ENCODE measurements at places on chromosomes 5 and 9. TPM values are rescaled to one million over a fixed set of nuclear protein-coding genes. Genes with fewer than 3 reads are reported as not detected.

Gene INSL4
- total RNA-seq: not detected

Gene PTGS1
- 23.5 TPM for total RNA-seq

Gene TMEM8B
- 21.3 TPM for total RNA-seq

Gene FBXO10
- total RNA-seq: 16.5 TPM

Gene CMBL
- total RNA-seq: 87.6 TPM

Gene KDM3B
- total RNA-seq: 70.8 TPM

Gene CLIC3
- total RNA-seq: not detected

Gene TRIM7
- total RNA-seq: not detected

Gene POLK
- 16.5 TPM for total RNA-seq

Gene GALNT10
- total RNA-seq: 142 TPM

Gene SPATA24
- total RNA-seq: 3.0 TPM

Gene GCNT4
- 12.5 TPM for total RNA-seq

Gene SV2C
- total RNA-seq: 0.16 TPM

Gene DMRT3
- total RNA-seq: not detected

Gene C5orf46
- total RNA-seq: not detected

Gene NSG2
- 1.4 TPM for total RNA-seq

Gene KLF4
- 332 TPM for total RNA-seq

Gene GABRA6
- not detected for total RNA-seq

Gene ECPAS
- 88.8 TPM for total RNA-seq

Gene ZDHHC11B
- 18.9 TPM for total RNA-seq

Gene RAPGEF6
- total RNA-seq: 32.4 TPM

Gene CHSY3
- total RNA-seq: 0.60 TPM

Gene ANKRD18A
- total RNA-seq: 5.6 TPM

Gene C9orf43
- total RNA-seq: not detected

Gene GRIA1
- not detected for total RNA-seq

Gene IRX1
- total RNA-seq: not detected

Gene RNF180
- 3.5 TPM for total RNA-seq

Gene SLC6A7
- 19.5 TPM for total RNA-seq

Gene SPATA31A3
- total RNA-seq: not detected

Gene SPINK13
- total RNA-seq: not detected

Gene NR4A3
- 3.4 TPM for total RNA-seq

Gene C1QTNF3
- total RNA-seq: 6.6 TPM

Gene SCGB3A2
- total RNA-seq: not detected

Gene IFNA5
- total RNA-seq: not detected

Gene CDX1
- 351 TPM for total RNA-seq

Gene IL31RA
- total RNA-seq: not detected

Gene SVEP1
- total RNA-seq: 26.8 TPM

Gene IFNK
- total RNA-seq: not detected

Gene LCN9
- total RNA-seq: not detected

Gene FBXL7
- 47.4 TPM for total RNA-seq

Gene SHC3
- total RNA-seq: 4.8 TPM

Gene PAPPA
- 0.96 TPM for total RNA-seq

Gene MATR3
- total RNA-seq: 145 TPM

Gene HAPLN1
- not detected for total RNA-seq

Gene LCN12
- total RNA-seq: 8.2 TPM

Gene SLC6A3
- total RNA-seq: not detected

Gene SLC46A2
- not detected for total RNA-seq

Gene AGPAT2
- 441 TPM for total RNA-seq

Gene BAAT
- not detected for total RNA-seq

Gene ABO
- total RNA-seq: 117 TPM

Gene LRRC70
- 1.8 TPM for total RNA-seq

Gene IL5
- total RNA-seq: not detected
